RWPE1 (cell line): ENCODE measurements at places on chromosomes 16 and 17.
A peak's percentile ranks its signal among the peaks of the same experiment; 100 is the strongest.

GRCh38 chr17:50536683-50537646 is 4.4 kb downstream of the EPN3 start:
- no peak for DNase-seq

DNA sequence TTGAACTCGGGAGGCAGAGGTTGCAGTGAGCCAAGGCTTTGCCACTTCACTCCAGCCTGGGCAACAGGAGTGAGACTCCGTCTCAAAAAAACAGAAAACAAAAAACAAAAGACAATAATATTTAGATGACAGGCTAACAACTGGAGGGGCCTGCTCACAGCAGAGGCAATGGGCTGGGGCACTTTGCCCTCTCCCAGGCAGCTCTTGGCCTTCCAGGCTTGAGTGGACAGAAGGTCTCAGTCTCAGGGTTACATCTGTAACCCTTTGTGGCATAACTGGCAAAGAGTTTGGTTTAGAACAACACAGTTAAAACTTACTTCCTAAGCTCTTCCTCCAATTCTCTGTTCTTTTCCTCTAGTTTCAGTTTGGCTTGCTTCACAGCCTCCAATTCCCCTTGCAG is 114.9 kb downstream of the SPAG9 start:
- DNase-seq = no peak

DNA sequence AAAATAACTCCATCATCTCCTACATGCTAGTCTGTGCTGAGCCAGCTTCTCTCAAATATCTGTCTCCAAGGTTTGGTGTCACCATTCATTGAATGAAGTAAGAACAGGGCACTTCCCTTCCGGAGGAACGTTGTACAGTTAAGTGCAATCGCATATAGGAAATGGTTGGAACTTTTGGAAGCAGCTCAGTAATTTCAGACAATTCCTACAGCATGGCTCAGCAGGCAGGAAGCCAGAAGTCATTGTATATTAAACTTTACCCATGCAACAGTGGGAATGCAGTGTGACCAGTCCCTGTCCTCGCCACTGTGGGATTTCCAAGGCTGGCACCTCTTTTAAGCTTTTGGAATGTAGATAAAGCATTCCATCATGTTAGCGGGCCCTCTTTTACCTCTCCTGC is 51.1 kb upstream of the MYH2 start:
- DNase-seq = no peak

GRCh38 chr16:84446084-84446483 is 58.4 kb downstream of the MEAK7 start:
- no peak for DNase-seq

DNA sequence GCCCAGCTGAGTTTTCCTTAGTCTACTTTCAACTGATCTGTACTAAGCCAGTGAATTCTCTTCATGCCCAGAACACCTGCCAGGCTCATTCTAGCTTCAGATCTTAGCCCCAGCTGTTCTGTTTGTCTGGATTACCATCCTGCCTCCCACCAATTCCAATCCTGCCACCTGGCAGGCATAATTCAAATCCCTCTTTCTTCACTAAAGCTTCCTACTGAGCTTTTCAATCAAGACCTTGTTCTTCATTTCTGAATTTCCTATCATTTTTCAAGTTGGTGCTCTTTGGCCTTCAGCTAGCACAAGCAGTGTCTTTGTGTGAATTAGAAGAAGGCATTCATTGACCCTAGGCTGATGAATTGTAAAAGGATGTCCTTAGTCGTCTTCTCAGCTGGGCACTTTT is 357.6 kb downstream of the UTP18 start:
- no peak for DNase-seq

- DNase-seq = no peak
Measured at GRCh38 chr17:55437159-55437605, 15.5 kb upstream of the MMD start.

GRCh38 chr16:47018223-47018891 is 44.9 kb upstream of the DNAJA2 start:
- DNase-seq = peak; percentile 67

DNA sequence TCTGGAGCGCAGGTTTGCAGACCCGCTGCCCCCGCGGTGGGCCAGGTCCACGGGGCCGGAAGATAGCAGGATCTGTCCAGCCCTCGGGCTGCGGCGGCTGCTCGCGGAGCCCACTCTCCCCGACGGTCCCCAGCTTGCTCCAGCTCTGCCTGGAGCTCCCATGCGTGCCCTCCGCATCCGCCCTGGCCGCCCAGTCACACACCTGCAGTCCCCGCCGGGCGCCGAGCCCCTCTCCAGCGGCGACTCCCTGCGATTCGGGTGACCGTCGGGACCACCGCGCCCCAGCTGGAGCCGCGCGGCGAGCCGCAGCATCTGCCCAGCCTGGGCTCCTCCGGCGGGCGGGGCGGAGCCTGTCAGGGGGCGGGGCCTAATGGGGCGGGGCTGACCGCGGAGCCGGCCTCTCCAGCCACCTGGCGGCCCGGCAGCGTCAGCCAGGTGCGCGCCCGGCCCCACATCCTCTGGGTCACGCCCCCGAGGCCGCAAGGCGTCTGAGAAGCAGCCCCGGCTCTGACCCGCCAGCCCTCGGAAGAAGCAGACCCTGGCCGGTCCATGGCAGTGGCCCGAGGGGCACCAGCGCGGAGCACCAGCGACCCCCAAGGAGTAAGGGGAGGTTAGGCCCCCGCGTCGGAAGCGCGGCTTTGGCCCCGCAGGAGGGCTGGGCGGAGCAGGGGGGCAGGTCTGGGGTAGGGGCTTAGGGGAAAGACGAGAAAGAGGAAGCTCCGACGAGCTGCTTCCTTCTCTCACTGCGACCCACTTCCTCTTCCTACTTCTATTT is at the start of gene PIK3R5:
TSS of gene PIK3R5 (minus strand) at position 314 of the 775 bp plus-strand sequence. CDS start 54,213 bp downstream, outside the sequence.
- peak; percentile 88 for DNase-seq
